Activated naive CD4-positive, alpha-beta T cell treated with Interleukin-2 at 50 U/mL for 16 hours (primary cell): ENCODE measurements at places on chromosomes 11 and 22.

GRCh38 chr22:49660794-49661781 lies 166.6 kb downstream of the BRD1 start:
- DNase-seq: no peak

DNA sequence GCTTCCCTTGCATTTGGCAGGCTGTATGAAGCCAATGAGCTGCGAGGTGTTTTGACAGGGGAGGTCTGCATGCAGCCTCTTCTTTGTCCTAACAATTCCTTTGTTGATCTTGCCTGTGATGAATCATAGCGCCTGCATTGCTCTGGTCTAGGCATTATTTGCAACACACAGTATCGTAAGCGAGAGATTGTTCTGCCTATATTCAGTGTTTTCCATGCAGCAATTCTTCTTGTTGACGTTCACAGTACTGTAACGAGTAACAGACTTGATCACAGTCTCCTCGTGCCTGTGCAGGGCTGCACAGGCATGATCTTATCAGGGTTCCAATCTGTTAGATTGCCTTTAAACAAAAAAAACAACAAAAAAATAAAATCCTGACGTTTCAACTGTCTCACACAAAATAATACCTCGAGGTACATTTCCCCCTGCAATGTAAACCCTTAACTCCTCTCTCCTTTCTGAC lies 13.9 kb upstream of the ADSL start:
- DNase-seq: no peak

DNA sequence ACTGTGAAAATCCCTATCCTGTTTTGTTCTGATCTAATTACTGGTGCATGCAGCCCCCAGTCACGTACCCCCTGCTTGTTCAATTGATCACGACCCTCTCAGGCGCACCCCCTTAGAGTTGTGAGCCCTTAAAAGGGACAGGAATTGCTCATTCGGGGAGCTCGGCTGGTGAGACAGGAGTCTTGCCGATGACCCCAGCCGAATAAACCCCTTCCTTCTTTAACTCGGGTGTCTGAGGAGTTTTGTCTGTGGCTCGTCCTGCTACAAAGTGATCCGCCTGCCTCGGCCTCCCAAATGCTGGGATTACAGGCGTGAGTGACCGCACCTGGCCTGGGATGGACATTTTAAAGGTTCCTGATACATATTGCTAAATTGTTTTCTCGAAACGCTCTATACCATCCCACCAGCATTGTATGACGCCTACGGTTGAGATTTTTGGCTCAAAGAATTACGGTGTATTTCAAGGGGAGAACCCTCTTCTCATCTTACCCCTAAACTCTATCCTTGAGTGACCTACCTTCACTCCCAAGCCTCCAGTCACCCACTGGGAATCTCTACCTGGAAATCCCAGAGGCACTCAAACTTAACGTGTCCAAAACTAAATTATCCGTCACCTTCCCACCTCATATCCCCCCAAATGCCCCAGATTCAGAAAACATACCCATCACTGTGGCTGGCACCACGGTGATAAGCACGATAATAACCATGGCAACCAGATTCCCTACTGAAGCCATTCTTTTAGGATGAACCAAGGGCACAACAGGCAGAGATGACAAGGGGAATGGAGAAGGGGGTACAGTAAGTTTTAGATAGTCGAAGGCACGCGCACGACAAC lies 789 bp upstream of the POLA2 start:
- DNase-seq: no peak

- no peak for DNase-seq
Observed at GRCh38 chr11:57645689-57646085, 4.0 kb downstream of the YPEL4 start.

GRCh38 chr11:111444040-111444439 lies 65.0 kb upstream of the POU2AF1 start:
- no peak for DNase-seq

- DNase-seq: no peak
Observed at GRCh38 chr22:33455036-33455435, 396.9 kb upstream of the SYN3 start.
